K562 (cell line): ENCODE measurements at places on chromosomes 3 and 15. TPM values are rescaled to one million over a fixed set of nuclear protein-coding genes. Genes with fewer than 3 reads are reported as not detected.

SOX2 gene
- polyA plus RNA-seq = not detected in 2 replicates

CCDC80 gene
- 0.19 and 1.1 TPM in 2 replicates for polyA plus RNA-seq

GOLGA6L7 gene
- polyA plus RNA-seq = not detected in 2 replicates

CCRL2 gene
- polyA plus RNA-seq = 2.2 and 3.5 TPM in 2 replicates

SLC35G2 gene
- 2.7 and 3.3 TPM in 2 replicates for polyA plus RNA-seq

GASK1A gene
- polyA plus RNA-seq = 0.11 TPM in 1 of 2 replicates, not detected in the other

PTPRG gene
- not detected in 2 replicates for polyA plus RNA-seq

WDR82 gene
- polyA plus RNA-seq = 30.6 and 37.7 TPM in 2 replicates

GPR156 gene
- polyA plus RNA-seq = 0.22 TPM in 1 of 2 replicates, not detected in the other
